Placental epithelial cell (primary cell): ENCODE measurements at places on chromosomes 3 and 15. TPM values are rescaled to one million over a fixed set of nuclear protein-coding genes. Genes with fewer than 3 reads are reported as not detected.

The SLC28A1 gene
- total RNA-seq, result not detected in 2 replicates

The PLA2G4E gene
- not detected in 2 replicates for total RNA-seq

The GXYLT2 gene
- total RNA-seq, result 0.65 and 0.79 TPM in 2 replicates

The IL17RE gene
- 44.7 and 50.6 TPM in 2 replicates for total RNA-seq

The XIRP1 gene
- total RNA-seq, result not detected in 2 replicates

The PARP9 gene
- total RNA-seq, result 4.1 and 6.7 TPM in 2 replicates
